AG08395 (cell line): ENCODE measurements at places on chromosomes 11 and 22.

DNA sequence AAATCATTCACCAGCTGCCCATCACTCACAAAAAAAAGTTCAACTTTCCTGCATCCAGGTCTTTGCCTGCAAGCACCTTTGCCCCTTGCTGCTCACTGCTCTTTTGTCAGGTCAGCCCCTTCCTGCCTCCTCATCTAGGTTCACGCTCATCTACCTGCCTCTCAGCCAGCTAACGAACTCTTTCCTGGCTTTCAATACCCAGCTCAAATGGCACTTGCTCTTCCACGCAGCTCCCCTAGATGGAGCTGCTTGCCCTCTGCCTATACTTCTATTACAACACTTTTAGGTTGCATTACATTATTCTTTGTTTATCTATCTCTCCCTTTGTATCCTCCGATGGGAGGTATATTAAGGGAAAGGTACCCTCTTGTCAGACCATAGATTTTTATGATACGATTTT, 78.9 kb upstream of the TBCEL start:
- DNase-seq, result no peak

GRCh38 chr11:11588243-11588642, 33.6 kb downstream of the GALNT18 start:
- no peak for DNase-seq

DNA sequence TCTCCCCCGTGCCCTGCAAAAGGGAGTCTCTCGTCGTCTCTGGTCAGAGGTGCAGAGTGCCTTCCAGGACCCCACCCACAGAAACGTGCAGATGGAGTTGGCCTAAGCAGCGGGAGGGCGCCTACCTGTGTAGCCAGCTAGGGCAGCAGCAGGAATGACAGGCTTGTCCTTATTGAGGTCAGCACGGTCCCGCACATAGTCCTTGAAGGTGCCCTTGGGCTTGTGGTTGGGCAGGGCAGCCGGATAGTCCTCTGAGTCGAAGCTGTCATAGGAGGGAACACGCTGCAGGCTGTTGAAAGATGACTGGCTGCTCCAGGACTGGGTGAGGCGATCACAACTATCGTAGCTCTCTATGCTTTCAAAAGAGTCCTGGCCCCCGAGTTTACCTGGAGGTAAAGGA, 107.3 kb downstream of the ETS1 start:
- DNase-seq, result no peak

DNA sequence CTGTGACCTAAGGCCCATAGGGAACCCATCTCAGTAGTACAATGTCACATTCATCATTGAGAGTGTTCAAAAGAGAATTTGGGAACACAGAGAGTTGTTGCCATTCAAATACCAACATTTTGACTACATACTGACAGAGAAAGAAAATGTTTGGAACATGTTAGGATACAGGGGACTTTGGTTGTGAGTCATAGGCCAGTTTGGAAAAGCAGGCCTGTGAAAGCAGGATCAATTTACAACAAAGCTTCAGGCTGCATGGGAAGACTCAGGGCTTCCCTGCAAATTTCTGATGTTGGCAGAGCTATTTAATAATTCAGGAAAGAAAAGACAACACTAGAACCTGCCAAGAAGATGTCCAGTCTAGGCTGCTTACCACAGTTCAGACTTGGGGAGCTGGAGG, 374 bp downstream of the NLRP10 start:
- peak; percentile 58 for DNase-seq

DNA sequence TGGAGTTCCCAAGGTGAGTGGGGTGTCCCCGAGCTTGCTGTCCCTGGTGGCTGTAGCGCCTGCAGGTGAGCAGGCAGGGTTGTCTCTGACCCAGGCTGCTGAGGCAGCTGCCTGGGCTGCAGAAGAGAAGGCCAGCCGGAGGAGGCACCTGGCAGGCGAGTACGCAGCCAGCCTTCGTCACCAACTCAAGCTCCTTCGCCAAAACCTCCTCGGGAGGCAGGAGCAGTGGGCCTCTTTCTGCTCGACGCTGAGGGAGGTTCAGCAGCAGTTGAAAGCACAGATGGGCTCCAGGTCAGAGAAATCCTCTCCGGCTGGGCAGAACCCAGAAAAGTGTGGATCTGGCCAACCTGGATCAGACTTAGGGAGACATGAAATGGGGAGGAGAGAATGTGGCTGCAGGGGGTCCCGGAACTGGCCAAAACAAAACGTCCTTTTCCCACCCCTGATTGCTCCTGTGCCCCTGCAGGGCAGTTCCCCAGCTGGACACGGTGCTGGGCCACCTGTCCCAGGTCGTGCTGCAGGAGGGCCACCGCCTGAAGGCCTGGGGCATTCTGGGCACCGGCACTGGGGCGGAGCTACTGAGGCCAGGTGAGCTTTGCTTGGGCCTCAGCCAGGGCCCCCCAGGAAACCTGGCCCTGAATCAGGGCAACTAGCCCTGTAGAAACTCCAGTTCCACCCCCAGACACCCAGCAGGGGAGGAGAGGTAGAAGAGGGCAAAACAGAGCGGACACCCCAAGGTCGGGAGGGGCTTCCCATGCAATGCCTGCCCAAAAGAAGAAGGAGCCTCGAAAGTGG, 56.7 kb downstream of the BTG4 start:
- no peak for DNase-seq

DNA sequence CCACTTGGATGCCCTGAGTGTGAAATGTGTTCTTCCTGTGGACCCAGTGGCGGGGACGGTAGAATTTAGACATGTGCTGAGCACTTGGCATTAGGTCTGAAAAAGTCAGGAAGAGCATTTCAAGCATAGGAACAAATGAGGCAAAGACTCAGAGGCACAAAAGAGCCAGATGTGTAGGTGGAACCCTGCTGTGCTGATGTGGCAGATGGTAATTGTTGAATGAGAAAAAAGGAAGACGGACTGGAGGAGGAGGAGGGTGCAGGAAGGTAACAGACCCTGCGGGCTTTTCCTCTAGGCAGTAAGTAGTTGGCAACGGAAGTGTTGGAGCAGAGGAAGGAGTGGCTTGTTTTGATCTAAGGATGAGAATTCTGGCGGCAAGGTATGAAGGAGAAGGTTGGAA, 985.8 kb downstream of the TBC1D22A start:
- DNase-seq, result no peak

- peak; percentile 50 for DNase-seq
These were observed 48.7 kb upstream of the ZBED5 start for GRCh38 chr11:10906521-10906920.

GRCh38 chr22:27996981-27997380, 77.9 kb upstream of the PITPNB start:
- no peak for DNase-seq

GRCh38 chr11:115222218-115222862, 281.9 kb downstream of the CADM1 start:
- DNase-seq, result peak; percentile 88

DNA sequence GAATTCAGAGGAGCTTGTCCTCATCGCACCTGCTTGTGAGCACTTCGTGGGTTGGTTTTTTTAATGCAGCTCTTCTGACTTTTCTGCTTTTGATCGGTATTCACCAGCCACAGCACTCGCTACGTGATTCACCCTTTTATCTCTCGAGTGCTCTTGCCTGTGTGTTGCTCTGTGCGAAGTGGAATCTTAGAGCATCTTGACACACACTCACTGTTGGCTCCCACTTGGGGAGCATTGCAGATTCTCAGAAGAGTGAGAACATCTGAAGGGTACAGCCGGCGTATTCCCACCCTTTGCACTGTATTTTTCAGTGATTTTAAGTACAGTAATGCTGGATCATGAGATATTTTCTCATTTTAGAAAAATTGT, 10.9 kb downstream of the TNNT3 start:
- no peak for DNase-seq

DNA sequence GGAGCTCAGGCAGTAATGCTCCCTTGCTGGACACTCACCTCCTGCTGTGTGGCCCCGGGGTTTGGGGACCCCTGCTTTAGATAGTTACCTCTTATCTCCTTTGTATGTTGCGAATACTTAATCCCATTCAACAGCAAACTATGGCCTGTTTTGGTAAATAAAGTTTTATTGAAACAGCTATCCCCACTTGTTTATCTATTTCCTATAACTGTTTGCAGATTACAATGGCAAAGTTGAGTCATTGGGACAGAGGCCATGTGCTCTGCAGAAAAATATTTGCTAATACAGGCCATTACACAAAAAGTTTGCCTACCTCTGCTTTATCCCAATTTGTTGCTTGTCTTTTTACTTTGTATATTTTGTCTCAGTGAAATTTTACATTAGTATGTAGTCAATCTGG, 68.4 kb downstream of the CACNA1I start:
- DNase-seq, result no peak

DNA sequence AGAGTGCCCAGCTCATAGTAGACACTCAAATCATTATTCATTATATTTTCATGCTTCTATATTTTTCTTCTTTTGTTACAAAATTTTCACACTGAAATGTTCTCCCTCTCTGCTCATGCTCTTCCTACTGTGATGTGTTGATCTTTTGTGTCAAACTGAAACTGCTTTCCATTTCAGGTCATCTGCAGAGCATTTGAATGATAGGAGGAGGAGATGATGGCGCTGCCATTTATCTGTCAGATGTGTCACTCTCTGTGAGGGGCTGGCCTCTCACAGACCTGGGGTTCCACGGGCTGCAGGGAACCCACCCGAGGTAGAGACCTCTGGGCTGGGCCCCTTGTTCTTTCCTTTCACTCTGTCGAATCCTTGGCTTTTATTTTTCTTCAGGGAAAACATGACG, 41.1 kb downstream of the OR10A6 start:
- no peak for DNase-seq

- DNase-seq, result no peak
These were observed 577.9 kb upstream of the ANO5 start for GRCh38 chr11:21614961-21615360.
